Fibroblast of mammary gland (primary cell): ENCODE measurements at places on chromosomes 5 and 9.

DNA sequence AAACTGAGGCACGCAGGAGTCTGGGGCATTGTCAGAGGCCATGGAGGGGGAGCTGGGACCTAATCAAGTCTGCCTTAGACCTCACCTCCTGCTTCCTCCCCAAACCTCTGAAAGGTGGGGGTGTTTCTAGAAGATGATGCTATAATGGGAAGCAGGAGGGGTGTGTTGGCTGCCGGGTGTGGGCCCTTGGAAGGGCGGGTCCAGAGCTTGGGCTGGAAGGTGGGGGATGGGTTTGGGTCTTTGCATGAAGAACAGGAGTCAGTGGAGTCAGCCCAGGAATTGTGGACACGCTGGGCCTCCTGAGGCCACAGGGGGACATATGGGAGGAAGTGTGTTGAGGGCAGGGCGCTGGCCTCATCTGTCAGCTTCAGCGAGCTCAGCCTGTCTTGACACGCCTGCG is 101.0 kb upstream of the FCN2 start:
- no peak for DNase-seq

DNA sequence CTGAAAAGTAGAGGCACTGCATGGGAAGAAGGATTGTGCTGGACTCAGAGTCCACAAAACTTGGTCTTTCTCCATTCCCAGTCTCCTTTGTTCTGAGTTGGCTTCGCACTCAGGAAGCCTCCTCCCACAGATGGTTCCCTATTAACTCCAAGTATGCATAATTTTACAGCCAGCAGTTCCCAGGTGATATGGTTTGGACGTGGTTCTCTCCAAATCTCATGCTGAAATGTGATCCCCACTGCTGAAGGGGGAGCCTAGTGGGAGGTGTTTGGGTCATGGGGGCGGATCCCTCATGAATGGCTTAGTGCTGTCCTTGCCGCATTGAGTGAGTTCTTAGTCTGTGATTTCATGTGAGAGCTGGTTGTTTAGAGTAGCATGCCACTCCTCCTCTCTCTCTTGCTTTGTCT is 86.6 kb downstream of the FEM1C start:
- DNase-seq = peak; percentile 77

DNA sequence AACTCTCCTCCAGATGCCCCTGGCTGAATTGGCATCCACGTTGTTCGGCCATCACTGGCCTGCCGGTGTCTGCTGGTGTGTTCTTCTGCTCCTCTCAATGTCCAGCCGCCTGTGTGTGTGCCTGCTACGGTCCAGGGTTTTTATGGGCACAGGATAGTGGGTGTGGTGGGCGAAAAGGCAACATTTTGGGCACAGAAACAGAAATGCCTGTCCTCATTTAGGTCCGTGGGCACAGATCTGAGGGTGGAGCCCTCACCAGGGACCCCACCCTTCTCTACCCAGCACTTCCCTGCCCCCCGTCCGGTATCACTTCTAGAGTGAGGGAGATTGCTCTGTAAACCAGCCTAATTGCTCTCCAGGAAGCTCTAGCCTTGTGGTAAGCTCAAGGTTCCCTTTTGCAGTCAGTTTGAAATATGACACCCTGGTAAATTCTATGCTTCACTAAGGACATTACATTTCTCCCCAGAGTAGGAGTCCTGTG is 410.1 kb downstream of the MAT2B start:
- peak; percentile 14 for DNase-seq

GRCh38 chr5:174623433-174624019 is 100.9 kb upstream of the MSX2 start:
- no peak for DNase-seq

- no peak for DNase-seq
These were observed 55.4 kb downstream of the ACER2 start for GRCh38 chr9:19464061-19464763.

DNA sequence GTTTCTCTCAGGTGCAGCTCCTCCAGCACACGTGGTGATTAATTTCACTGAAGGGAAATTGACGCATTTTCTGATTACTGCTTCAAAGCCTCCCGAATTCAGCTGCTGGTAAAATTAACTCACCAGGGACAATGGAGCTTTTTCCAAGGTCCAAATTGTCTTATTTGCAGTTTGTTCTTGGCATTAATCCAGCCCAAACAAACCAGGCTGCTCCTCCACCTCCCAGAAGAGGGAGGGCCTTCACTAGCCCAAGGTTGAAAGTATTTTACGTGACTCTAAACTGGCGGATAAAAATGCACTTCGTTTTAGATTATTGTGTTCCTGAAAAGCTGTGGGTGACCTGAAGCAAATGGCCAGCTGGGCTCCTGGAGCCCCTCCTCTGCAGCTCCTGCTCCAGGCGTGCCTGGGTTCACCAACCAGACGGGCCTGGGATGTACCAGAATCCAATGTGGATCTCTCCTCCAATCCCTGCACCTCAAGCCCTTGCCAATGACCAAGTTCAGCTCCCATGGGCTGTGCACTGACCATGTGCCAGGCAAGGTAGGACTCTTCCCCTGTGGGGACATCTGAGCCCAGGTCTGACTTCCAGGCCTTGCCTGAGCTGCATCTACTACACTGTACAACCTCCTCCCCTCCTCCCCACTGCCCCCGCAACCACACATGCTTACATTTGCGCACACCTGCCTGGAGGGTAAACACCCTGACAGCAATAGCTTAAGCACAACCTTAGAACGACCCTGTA is 193.4 kb downstream of the CDK5RAP2 start:
- peak; percentile 60 for DNase-seq
